ENCODE measurements at places on chromosomes 1 and 21. TPM values are rescaled to one million over a fixed set of nuclear protein-coding genes. Genes with fewer than 3 reads are reported as not detected.

- no peak for DNase-seq
Observed at GRCh38 chr21:43304621-43305335, 122.2 kb downstream of the SIK1 start.

DNA sequence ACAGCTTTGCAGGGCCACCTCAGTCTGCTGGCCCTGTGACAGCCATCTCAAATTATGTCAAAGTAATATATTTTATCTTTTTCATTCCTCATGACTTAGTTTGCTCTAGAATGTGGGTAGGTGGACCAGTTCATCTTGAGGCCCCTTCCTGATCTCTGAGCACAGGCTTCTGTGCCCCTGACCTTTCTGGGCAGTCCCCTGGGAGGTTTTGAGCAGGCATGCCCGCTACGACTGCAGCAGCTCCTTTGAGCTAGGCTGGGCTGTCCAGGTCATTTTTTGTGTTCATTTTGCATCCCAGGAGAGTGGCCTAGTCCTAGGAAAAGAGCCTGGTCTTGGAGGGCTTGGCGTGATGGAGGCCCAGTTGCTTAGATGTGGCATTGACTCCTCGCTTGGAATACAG lies 42.7 kb downstream of the EIF2D start:
- DNase-seq, result no peak

GRCh38 chr1:31811605-31812004 lies 4.2 kb downstream of the SPOCD1 start:
- DNase-seq, result no peak

GRCh38 chr21:15449556-15449955 lies 280.2 kb upstream of the USP25 start:
- no peak for DNase-seq

GRCh38 chr1:3942416-3943122 lies 42.5 kb upstream of the C1orf174 start:
- no peak for DNase-seq

Gene DISP1
- total RNA-seq, result 0.98 TPM

DNA sequence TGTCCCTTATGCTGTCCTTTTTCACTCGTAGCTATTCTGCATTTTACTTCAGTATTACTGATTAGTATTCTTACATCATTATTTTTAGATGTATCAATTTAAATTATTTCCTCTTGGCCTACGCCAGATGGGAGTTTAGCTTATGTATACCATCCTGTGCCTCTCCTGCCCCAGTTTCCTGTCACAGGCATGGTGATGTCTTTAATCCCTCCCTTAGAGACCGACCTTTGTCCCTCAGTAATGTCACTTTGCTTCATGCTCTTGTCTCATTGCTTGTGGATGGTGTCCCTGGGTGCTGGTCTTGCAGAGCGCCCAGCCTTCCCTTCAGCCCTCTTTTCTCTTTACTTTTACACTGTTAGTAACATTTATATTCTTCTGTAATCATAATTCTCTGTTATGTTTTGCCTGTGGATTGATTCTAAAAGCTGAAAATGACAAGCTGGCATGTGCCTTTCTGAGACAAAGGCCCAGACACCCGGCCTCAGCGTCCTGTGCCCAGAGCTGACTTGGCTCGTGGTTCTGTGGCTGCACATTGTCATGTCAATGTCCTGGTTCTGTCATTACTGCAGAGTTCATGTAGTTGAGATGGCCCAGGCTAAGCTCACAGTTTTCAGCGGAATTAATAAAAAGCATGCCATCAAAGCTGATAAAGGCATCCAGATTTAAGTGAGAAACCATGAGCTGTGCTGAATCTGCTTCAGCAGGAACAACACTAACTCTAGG lies 100.7 kb downstream of the MTR start:
- no peak for DNase-seq

GRCh38 chr21:29390778-29391177 lies 92.1 kb downstream of the BACH1 start:
- DNase-seq, result no peak

Gene TEDDM1
- total RNA-seq, result not detected

Gene MASP2
- not detected for total RNA-seq

Gene C1orf226
- 0.16 TPM for total RNA-seq

Measured in activated CD4-positive, alpha-beta T cell treated with anti-CD3 and anti-CD28 coated beads for 36 hours (primary cell).